ENCODE measurements at places on chromosomes 11 and 22.

DNA sequence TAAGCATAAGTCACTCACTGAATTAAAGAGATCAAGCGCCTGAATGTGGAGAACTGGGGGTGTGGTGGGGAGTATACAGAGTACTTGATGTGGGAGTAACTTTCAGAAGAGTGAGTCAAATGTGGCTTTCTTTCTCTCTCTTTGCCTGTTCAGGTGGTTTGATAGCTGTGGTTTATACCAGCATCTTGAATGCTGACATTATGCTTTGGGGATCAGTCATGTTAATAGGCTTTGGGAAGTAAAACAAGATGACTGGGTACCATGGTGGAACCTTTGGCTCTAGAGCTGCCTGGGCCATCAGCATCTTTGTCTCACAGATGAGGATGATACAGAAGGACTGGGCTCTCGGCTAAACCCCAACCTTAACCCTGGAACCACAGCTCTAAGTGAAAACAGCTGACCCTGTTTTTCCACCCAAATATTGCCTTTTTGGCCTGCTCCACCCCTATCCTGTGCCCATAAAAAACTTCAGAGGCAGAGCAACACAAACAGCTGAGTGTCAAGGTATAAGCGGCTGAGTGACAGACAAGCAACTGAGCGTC lies 58.2 kb upstream of the GNAZ start:
- no peak for DNase-seq

- no peak for DNase-seq
These were observed 103.2 kb downstream of the XKR3 start for GRCh38 chr22:16721961-16722360.

GRCh38 chr11:1567052-1567720 lies 4.9 kb downstream of the DUSP8 start:
- DNase-seq = no peak

DNA sequence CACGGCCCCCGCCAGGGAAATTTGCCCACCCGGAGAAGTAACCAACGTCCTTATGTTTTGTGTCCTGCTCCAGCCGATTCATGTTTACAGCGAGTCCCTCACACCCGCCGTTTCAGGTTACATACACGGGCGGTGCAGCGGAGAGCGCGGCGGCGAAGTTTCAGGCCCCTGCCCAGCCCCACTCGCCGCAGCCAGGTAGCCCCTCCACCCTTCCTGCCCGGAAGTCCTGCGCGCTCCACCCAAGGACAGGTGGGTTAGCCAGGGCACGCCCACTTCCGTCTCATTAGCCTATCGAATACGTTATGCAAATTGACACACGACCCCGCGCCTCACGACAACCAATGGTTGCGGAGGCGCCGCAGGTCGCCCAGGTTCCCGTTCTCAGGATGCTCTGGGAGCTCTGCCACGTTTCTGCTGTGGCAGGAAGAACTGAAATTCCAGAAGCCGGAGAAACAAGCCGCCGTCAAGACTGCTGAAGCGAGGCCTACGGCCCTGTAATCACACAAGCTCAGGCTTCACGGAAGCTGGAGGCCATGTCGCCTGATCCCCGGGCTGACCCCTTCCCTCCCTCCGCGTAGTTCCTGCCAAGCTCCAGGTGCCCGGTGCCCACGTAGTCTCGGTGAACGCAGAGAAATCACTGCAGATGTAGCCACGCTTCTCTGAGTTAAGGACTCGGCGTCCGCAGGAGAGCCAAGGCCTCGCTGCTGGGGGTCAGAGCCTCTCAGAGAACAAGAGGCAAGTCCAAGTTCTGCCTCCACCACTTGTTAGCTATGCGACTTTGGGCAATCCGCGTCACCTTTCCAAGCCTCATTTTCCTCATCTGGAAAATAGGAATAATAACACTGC lies 22.4 kb upstream of the MYH9 start:
- peak; percentile 36 for DNase-seq

DNA sequence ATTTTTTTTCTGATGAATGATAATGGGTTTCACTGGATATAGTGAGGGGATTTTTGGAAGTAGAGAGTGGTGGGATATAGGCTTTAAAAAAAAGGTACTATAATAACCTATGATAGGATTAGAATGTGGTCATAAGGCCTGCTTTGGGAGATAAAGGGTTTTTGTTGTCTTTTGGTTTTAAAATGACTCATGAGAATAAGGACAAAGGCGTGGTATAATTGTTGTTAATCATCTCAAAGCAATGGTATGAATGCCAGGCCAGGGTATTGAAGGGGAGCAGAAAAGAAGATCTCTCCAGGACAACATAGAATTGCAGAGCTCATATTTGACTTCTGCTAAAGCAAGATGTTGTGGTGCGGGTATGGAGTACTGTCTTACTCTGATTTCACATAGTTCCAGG lies 579.4 kb downstream of the JRKL start:
- no peak for DNase-seq

- no peak for DNase-seq
These were observed 7.7 kb upstream of the RTN4R start for GRCh38 chr22:20275836-20276235.

DNA sequence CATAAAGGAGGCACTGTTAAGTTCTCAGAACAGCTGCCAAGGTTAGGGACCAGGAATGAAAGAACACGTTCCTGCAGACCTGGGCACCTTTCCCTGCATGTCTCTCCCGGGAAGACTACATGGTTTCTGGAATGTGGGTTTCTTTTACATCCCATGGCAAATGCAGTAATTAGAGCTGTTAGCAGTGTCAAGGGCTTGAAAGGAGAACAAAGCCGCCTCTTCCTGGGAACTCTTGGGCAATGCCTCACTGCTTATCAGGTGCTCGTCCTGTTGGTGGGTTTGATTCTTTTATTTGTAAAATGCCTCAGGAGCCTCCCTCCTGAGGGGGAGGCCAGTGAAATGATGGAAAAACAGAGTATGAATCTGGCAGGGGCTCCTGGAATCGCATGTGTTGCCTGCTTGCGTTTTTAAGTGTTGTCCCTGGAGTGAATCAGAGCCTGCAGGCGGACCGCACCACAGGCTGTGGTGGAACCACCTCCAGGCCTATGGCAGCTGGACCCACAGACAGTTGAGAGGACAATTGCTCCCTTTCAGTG lies 723 bp upstream of the C22orf31 start:
- no peak for DNase-seq

- DNase-seq = no peak
These were observed 330 bp downstream of the SLC5A1 start for GRCh38 chr22:32043391-32043790.

- DNase-seq = no peak
These were observed 79.1 kb upstream of the CLPB start for GRCh38 chr11:72513411-72513810.

- no peak for DNase-seq
These were observed 10.6 kb downstream of the REXO2 start for GRCh38 chr11:114449845-114450244.

DNA sequence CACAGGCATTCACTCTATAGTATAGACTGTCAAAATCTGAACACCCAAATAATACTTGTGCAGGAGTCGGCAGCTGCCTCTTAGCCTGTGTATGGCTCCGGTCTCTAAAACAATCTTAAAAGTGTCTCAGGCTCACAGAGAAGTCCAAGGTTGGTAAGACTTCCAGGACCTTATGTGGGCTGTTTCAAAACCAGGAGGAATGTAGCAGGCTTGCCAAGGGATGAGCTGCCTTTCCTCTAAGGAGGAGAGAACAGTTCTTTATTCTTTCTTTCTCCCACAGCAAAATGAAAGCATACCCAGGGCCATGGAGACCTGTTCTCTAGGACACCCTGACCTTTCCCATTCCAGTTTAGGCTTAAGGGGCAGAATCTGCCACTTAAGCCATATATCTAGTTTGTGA lies 176.5 kb downstream of the TRPC6 start:
- DNase-seq = no peak

GRCh38 chr11:22670830-22671229 lies 4.4 kb downstream of the GAS2 start:
- no peak for DNase-seq

DNA sequence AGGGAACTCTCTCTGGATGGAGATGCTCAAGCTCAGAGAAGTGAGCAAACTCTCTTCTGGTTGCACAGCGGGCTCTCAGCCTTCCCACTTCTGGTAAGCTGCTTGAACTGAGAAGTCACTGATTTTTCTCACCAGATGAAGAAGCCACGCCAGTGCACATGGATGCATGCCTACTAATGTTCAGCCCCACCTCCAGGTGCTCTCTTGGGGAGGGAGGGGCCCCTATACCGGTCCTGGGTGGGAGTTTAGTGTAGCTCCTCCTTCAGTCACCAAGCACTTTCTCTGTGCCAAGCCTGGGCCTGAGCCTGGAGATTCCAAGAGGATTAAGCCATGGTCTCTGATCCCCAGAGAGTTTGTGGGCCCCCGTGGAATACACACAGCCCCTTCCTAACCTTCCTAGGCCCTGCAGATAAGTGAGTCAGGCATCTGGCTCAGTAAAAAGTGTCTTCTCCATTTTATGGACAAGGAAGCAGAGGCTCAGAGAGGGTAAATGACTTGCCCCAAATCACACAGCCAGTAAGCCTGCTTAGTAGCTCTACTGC lies 142.2 kb downstream of the ST3GAL4 start:
- DNase-seq = no peak

DNA sequence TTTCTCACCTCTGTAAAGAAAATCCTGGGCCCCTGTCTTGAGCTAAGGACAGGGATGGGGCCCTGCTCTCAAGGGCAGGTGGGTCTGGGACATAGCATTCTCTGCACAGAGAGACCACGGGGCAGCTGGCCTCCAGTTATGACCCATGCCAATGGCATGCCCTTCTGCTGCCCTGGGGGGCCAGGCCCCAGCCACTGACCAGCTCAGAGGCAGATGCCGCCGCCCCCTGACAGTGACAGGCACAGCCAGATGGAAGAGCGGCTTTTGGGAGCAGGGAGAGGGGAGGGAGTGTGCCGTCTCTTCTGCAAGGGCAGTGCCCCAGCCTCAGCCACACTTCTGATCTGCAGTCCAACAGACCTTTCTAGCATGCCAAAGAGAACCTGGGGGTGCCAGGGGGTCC lies 114.8 kb upstream of the NAV2 start:
- no peak for DNase-seq

DNA sequence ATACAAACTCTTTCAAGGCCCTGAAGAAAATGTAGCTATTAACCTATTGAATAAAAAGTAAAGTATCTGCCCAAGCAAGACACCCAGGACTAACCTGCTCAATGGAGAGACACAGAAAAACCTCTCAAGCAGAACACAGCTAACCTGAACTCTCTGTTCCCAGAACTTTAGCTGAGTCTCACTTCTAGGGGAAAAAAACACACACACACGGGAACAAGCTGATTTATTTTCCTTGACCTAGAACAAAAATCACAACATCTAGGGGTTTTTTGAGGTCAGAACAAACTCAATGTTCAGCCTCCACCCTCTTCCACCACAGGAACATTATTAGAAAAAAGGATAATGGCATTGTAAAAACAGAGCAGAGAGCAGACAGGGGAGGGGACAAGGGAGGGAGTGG lies 121.6 kb downstream of the BBOX1 start:
- DNase-seq = no peak

DNA sequence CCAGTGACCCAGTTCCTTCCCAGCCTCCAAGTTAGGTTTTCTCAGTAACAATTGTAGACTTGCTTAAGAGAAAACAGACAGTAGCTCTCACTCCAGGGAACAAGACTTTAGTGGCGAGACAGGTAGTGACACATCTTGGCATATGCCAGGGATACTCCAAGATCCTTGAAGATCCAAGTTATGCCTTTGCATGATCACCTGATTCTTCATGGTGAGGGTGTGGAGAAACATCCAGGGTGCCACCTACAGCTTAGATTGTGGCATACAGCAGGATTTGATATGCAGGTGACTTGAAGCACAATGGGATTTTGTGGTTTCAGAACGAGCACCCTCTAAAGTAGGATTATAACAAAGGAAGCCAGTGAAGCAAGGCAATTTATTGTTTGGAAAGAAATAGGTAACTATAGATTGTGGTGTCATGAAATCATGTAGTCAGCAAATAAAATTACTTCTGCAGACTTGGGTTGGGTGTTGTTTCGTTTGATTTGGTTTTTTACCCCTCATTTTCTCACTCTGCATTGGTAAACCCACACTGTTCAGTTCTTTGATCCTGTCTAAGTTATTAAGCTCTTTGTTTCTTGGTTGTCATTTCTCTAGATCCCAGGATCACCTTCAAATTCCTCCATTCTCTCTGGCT lies 9.2 kb downstream of the POU2AF3 start:
- no peak for DNase-seq

GRCh38 chr11:111694851-111695250 lies 71.3 kb downstream of the PPP2R1B start:
- no peak for DNase-seq

GRCh38 chr11:63766531-63767235 lies 1.9 kb downstream of the ZFTA start:
- DNase-seq = no peak

DNA sequence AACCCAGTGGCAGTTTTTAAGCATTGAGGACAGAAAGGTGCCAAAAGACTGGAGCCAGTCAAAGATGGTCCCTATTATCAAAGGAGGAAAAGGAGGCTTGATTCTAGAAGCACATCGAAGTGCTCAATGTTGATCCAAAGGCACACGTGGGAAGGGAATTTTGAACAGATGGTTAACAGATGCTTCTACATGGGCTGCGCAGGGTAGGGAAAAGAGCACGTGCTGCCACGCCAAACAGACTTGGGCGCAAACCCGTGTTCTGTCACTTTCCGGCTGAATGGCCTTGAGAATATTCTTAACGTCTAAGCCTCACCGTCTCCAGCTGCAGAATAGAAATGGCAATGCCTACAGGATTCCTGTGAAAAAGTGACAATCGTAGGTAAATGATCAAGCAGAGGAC lies 217.9 kb upstream of the MTNR1B start:
- DNase-seq = no peak

DNA sequence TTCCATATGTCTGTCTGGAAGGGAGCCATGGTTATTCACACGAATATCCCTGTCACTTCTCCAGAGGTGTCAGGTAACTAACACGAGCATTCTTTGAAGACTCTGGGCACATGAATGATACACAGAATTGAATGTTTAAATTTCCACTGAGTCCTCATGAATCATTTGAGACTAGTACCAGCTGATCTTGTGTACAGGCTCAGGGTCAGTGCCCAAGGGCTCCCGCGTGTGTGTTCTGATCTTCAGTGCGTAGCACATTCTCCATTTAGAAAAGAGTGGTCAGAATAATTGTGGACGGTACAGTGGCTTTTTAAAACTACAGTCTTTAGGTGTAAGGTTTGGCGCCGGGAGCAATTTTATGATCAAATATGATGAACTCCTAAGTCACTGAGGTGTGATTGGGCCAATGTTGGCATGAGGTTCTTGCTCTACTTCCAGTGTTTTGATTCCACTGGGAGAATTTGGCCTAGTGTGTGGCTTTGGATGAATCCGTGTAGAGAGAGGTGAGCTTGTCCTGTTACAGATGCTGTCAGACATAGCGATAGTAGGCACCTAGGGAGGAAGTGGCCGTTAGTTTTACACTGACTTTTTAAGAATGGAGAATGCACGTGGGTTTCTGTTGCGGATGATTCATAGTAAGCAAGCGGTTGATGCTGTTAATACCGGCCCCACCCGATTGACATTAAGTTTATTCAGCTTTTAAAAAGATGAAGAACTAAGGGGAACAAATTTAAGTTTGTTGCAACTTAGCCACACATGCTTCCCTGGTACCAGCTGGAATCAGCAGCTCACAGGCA lies 22.2 kb downstream of the NUP50 start:
- no peak for DNase-seq

DNA sequence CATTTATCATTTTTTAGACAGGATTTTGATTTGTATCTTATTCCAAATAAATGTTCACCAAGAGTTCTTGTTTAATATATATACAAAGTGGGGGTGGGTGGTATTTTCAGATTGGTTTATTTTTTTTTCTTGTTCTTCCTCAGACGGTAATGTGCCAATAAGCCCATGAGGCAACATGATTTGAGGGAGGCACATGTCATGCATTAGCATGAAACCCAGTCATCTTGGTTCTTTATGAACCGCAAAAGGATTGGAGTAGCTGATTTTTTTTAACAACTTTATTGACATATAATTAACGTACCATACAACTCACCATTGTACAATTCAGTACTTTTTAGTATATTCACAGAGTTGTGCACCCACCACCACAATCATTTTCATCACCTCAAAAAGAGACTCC lies 2.7 kb downstream of the BCL2L13 start:
- DNase-seq = no peak

All from stimulated activated CD8-positive, alpha-beta memory T cell treated with anti-CD3 and anti-CD28 coated beads, Interleukin-12 subunit alpha, Interleukin-12 subunit beta, amount 100 ng/mL, for 4 hours (primary cell).